Activated naive CD8-positive, alpha-beta T cell treated with anti-CD3 and anti-CD28 coated beads, Interleukin-2, amount 50 U/mL, for 16 hours (primary cell): ENCODE measurements at places on chromosomes 11 and 22.

DNA sequence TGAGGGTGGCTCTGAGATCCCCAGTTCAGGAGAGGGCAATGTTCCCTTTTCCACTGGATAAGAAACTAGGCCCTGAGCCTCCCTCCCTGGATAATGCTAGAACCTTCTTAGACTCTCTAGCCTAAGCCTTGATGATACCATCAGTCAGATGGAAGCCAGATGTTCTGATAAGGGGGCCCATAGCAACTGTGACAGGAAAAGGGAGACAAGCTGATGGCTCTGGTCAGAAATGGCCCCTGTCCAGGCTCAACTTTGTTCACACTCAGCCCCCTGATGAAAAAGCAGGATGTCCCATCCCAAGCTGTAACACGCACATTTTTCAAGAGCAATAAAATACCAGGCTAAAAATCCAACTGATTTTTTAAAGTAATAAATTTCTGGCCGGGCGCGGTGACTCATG lies 7.2 kb upstream of the OAF start:
- no peak for DNase-seq

- no peak for DNase-seq
Observed at GRCh38 chr11:32420937-32421901, 14.1 kb downstream of the WT1 start.

DNA sequence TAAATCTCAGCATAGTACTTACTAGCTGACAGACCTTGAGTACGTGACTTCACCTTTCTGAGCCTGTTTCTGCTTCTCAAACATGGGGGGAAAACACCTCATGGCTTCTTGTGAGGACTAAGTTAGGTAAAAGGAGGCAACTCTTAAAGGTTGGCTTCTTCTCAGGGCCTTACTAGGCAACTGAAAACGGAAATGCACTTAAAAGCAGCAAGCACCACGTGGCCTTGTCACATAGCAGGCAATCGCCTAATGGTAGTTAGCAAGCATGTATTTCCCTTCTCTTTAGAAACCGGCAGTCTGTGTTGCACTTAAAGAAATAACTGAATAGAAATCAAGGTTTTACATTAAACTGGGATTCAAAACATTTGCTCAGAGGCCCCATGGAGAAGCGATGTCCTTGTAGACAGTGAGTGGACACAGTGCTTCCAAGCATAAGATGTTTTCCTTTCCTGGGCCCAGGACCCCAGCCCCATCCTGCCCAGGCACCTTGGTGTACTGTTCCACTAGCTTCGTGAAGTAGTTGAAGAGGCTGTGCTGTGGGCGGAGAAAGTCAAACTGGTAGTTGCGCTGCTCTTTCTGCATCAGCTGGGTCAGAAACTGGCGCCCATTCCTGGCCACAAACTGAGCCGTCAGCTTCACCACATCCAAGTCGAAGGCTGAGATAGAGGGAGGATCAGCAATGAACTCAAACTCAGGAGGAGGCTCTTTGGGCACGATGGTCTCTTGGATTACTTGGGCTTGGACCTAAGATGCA lies 12.1 kb downstream of the SF3A1 start:
- no peak for DNase-seq

- DNase-seq = no peak
Observed at GRCh38 chr11:16867097-16867496, 128.7 kb downstream of the C11orf58 start.

GRCh38 chr11:106281455-106282173 lies 204.2 kb downstream of the AASDHPPT start:
- DNase-seq = no peak

GRCh38 chr11:6401464-6401863 lies 11.2 kb downstream of the SMPD1 start:
- no peak for DNase-seq

DNA sequence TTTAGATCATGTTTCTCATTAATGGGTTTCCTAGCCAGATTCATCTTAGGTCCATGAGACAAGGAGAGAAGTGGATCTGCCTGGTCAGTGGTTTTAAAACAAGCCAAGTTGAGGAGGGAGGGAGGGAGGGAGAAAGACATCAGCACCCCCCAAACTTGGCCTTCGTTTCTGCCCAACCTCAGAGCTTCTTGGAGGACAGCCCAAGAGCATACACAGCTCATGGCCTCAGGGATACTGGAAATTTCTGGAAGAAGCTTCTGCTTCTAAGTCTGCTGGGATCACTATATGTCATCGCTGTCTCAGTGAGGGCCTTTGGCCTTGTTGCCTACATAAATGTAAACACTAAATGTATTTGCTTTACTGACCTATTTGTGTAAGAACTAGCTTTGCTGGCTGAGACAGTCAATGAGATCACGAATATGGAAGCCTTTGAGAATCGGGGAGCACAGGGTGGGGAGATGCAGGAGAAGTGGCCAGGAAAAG lies 375.1 kb downstream of the BUD13 start:
- no peak for DNase-seq

DNA sequence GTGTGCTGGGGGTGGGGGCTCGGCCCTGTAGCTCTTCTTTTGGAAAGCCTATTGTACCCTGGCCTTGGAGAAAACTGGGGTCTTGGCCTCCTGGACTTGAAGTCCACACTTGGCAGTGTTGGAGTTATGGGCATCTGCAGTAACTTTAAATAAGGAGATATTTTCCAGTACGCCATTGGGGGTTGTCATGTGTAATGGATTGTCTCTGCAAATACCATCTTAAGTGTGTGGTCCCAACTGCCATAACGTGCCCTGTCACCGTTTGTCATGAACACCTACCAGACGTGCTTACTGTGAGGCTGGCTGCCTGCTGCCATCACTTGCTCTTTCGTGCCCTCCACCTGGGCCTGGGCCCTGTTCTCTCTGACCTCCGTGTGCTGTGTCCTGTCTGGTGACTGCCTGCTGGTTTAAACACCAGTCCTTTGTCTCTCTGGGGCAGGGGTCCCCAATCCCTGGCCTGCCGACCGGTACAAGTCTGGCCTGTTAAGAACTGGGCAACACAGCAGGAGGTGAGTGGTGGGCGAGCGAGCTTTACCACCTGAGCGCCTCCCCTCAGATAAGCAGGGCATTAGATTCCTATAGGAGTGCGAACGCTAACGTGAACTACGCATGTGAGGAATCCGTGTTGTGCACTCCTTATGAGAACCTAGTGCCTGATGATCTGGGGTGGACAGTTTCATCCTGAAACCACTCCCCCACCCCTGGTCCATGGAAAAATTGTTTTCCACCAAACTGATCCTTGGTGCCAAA lies 3.6 kb upstream of the ZDHHC8 start:
- no peak for DNase-seq

DNA sequence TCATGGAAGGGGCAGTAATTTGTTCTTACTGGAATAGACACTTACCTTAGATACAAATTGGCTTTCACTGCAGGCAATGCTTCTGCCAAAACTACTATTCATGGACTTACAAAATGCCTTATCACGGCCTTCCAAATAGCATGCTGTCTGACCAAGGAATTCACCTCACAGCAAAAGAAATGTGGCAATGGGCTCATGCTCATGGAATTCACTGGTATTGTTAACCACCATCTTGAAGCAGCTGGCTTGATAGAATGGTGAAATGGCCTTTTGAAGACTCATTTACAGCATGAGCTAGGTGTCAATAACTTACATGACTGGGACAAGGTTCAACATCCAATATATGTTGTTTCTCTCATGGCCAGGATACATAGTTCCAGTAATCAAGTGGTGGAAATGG lies 21.9 kb downstream of the OR5B21 start:
- no peak for DNase-seq

- DNase-seq = no peak
Observed at GRCh38 chr22:39789788-39790187, 103.8 kb downstream of the ENTHD1 start.

DNA sequence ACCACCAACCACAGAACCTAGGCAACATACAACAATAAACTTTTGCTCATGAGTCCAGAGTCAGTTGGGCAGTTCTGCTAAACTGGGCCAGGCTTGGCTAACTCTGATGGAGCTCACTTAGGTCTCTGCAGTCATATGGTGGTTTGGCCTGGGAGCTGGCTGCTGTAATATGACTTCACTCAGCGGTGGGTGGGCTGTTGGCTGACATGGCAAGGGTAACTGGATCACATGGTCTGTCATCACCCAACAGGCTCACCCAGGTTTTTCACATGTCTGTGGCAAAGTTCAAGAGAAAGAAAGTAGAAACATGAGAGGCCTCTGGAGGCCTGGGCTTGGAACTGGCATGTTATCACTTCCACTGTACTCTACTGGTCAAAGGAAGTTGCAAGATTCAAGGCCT lies 43.2 kb upstream of the CLMP start:
- DNase-seq = no peak

DNA sequence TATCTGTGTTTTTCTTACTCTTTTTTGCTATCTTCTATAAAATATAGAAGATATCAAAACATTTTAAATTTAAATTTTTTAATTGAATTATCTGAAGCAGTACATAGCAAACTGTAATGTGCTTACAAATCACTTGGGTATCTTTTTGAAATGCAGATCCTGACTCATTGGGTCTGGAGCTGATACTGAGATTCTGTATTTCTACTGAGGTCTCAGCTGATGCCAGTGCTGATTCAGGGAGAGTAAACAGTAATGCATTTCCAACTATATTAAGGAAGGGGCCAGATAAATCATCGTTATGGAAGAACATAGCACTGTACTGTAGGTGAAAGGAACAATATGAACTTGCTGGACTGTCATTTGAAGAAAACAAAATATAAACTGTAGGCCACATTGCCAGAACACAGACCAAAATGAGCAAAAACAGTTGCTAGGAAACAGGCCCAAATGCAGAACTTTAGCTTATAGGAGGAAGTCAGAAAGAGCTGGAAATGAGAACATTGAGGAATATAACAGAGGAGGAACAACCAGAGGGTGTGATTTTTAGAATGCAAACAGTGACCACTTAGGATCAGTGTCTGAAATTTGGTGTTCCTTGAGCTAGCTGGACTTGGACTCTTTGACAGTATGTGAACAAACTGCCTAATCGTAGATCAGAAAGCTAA lies 3.3 kb downstream of the ARL14EP start:
- no peak for DNase-seq

DNA sequence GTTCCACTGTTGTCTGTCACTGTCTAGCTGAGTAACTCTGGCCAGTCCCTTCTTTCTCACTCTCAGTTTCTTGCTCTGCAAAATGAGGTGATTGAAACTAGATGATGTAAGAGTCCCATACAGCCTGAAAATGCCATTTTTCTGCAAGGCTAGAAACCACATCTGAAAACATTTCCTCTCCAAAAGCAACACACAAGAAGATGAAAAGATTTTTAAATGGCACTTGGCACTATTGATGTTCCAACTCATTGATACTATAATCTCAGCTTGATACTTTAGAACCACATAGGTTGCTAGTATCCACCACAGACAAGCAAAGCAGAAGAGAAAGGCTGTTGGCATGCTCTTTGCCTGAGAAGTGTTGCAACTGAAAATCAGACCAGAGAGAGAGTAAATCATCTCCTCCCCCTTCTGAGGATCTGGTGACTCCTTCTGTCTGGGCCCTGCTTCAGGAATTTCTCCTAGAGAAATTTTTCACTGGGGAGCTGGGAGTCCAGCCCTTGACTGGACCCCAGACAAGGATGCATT lies 1217.9 kb downstream of the LRRC4C start:
- DNase-seq = no peak

- no peak for DNase-seq
Observed at GRCh38 chr11:20451568-20451967, 64.1 kb downstream of the PRMT3 start.

DNA sequence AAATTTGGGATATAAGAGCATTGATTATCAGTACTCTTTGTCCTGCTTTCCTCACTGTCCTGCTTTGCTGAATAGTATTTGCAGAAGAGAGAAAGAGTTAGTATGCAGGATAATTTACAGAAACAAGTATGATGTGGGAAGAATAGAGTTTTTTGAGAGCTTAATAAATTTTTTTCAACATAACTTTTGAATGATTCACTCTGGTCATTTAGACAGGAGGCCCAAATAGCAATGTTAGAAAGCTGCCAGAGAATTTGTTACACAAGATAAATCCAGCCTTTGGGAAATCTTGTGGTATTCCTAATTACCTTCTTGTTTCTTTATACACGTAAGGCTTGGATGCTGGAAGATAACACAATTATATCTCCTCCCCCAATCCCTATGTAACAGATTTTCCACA lies 484.6 kb downstream of the CNTN5 start:
- DNase-seq = no peak
